ENCODE measurements at places on chromosomes 3 and 15.
A peak's percentile ranks its signal among the peaks of the same experiment; 100 is the strongest.

DNA sequence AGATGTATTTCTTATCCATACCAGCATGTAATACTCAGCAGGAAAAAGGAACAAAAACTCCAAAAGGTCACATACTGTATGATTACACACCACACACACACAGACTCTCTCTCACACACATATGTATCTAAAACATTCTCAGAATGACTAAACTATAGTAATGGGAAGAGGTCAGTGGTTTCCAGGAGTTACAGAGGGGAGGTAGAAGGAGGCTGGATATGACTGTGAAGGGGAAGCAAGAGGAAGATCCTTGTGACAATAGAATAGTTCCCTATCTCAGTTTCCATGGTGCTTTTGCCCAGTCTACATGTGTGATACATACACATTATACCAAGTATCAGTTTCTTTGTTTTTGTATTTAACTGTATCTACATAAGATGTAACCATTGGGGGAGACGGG, 190.1 kb downstream of the IL5RA start:
- DNase-seq, result no peak

GRCh38 chr15:90001683-90002427, 731 bp downstream of the ZNF710 start:
- DNase-seq, result no peak

DNA sequence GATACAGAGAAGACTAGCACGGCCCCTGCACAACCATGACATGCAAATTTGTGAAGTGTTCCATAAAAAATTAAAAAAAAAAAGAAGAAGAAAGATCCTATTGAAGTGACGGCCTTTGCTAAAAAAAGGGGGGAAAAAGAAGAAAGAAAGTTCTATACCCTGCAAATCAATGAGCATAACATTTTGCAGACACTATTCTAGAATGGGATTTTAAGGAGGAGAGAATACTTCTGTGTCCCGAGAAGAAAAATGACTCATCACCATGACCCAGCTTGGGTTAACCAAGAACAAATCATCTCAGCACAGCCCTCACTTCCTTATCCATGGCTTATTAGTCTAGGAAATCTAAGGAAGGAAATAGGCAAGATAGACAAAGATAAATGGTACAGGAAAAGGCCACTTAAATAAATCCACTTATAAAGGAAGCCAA, 7.4 kb upstream of the SH3BP5 start:
- no peak for DNase-seq

DNA sequence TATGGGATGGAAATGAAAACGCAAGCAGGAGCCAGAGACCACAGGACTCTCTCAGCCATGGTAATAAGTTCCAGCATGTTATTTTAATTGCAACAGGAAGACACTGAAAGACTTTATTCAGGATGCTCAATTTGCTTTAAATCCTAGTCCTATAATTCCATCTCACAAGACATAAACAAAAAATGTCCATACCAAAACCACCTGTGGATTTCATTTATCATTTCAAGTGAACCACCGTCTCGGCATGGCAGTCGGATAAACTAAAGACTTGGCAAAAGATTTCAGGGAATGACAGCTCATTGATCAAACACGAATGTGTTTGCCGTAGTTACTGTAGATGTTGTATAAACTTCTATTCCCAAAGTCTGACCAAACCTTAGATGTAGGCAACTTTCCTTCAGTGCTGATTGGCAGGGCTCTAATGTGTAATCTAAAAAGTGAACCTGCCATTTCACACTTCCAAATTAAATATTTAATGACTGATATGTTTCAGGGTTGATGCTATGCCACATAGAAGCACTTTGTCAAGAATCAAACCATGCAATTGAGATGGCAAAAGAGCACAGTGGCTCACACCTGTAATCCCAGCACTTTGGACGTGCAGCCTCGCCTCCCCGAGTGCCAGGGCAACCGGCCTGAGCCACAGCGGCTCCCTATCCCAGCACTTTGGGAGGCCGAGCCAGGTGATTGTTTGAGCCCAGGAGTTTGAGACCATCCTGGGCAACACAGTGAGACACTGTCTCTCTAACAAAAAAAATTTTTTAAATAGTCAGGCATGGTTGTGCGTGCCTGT, 331.7 kb downstream of the MAGI1 start:
- DNase-seq, result no peak

GRCh38 chr15:73240866-73241499, 127.8 kb downstream of the HCN4 start:
- DNase-seq, result peak; percentile 10

GRCh38 chr3:101038393-101038792, 45.2 kb upstream of the ABI3BP start:
- no peak for DNase-seq

DNA sequence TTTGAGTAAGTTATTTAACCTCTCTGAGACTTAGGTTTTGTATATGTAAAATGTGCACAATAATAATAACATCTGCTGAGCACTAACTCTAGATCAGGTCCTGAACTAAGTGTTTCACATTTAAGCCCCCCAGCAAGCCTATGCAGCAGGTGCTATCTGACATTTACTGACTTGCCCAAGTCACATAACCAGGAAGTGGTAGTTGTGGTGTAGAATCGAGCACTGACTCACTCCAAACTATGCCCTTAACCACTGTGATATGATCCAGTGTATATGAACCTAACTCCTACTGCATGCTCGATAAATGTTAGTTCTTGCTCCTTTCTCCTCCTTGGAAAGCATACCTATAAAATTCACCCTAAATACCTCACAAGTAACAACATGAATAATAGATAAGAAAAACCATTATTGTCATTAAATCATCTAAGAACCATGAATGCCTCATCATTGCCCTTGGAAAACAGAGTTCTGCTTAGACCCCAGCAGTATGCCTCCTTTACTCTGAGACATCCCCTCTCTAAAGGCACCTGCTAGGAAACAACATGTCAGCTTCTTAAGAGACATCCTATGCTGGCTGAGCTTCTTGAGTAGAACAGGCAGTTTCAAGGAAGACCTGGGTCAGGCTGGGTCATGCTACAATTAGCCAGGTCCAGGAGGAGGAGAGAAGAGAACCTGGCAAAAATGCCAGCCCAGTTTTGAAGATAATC, 3.0 kb upstream of the SHC4 start:
- no peak for DNase-seq

- DNase-seq, result no peak
These were observed 479 bp upstream of the PLD1 start for GRCh38 chr3:171810629-171811294.

GRCh38 chr3:117790235-117790987, 1080.8 kb downstream of the TUSC7 start:
- DNase-seq, result no peak

DNA sequence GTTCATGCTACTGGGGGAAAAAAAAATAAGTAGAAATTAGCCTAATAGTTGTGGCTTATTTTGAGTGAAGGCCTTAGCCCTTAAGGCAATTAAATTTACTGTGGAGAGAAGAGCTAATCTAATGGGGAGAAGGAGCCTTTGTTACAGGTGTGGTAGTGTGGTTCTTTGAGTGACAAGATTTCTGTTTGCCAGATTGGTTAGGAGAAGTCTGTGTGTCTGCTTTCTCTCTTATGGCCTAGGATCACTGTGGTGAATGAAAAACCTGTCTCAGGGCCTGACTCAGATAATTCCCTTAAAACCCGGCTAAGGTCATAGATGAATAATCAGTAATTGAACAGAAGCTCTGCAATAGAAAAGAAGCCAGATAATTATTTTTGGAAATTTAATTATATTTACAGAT, 27.0 kb downstream of the OPA1 start:
- no peak for DNase-seq

GRCh38 chr3:145936971-145937370, 224.0 kb downstream of the PLOD2 start:
- peak; percentile 7 for DNase-seq

GRCh38 chr3:44093531-44093930, 148.2 kb upstream of the TOPAZ1 start:
- no peak for DNase-seq
